ENCODE measurements at places on chromosomes 7 and 10.
A peak's percentile ranks its signal among the peaks of the same experiment; 100 is the strongest.

DNA sequence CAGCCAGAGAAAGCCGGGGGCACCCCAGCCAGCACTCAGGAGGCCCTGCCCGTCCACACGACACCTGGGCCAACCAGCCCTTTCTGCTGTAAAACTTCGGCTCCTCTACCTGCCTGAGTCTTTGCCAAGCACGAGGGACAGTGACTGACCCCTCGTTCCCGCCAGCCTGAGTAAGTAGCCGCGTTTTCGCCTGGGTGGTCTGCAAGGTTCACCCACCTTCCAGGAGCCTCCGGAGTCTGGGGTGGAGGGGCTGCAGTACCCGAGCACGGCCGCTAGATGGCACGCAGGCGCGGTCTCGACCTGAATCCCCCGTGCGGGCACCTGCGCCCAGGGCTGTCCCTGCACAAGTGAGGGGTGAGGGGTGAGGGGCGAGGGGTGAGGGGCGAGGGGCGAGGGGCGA is 192.7 kb downstream of the PTPRN2 start:
- no peak for DNase-seq

- DNase-seq = no peak
Observed at GRCh38 chr7:1387261-1387660, 72.0 kb downstream of the MICALL2 start.

DNA sequence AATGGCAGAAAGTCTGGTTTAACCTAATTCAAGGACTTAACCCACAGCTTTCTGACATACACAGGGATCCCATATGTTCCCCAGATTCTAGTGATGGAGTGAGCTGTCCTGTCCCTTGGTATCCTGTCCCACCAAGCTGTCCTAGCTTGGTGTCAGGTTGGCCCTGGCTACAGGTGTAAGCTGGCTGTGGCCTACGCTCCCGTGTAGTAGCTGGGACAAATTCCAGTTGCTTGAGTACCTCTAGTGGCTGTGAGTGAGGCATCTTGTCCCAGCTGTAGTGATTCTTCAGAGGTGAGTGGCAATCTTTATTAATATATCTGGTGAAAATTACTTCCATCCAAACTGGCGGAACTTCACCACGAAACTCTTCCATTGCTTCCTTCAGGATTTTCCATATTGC is 105.2 kb upstream of the FAM171A1 start:
- no peak for DNase-seq

DNA sequence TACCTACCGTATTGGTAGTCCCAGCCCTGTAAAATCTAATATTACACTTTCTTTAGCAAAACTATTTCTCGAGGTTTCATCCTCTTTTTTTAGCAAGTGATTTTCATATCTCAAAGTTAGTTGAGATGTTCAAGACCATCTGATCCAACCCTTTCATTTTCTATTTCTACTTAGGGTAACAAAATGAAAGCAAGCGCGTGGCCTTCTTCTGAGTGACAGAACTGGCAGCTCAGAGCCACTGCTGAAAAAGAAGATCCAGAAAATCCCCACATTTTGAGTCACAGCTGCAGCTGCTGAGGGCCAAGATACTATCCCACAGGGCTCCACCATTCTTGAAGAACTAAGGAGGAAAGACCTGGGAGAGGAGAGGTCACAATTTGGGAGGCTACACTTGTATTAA is 24.8 kb upstream of the ZNF800 start:
- no peak for DNase-seq

GRCh38 chr10:34169131-34169530 is 646.0 kb downstream of the PARD3 start:
- no peak for DNase-seq

DNA sequence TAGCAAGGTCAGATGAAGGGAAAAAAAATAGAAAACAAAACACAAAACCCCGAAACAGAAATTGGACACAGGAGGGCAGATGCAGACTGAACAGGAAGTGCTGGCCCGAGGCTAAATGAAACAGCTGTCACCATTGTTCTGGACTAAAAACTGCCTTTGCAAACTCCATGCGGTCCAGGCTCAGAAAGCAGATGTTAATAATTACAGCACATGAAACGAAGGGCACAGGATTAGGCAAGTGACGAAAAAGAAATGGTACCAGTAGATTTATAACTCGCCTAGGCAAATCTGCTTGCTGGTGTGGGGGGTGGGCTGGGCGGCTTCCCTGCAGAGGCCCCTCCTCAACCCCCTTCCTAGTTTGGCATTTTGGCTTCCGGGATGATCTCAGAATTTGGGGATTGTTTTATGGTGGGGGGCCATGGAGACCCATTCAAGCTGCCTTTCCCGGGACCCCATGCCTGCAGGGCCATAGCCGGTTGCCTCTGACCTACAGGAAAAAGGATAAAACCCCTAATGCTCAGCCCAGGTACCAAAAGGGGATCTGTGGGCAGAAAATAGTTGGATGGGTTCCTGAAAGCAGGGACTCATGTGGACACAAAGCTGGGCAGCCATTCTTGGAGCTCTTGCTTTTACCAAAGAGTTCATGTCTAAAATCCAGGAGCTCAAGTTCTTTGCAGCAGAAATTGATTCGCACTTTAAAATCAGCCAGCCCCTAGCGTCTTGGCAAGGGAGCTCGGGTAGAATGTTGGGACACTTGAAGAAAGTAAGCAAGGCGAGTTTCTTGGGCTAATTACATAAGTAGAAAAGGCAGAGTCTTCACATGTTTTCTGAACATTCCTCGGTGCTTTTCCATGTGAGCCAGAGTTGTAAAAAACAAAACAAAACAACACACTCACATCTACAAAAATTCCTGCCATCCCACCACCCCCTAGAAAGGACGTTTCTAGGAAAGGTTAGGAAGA is 39.0 kb upstream of the EMX2 start:
- DNase-seq = peak; percentile 63

DNA sequence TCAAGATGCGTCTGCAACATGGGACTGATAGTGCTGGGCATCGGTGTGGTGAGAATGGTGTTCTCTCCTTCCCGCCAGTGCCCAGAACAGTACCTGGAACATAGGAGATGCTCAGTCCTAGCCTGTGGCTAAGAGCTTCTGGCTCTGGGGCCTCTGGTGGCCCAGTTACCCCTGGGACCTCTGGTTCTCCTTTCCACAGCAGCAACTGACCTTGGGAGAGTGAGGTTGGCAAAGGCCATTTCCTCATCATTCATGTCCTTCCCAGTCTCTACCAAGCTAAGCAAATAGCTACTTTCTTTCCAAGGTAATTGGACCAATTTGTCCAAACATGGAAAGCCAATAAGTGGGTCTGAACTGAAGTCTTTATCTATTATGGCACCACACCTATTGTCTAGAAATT is 11.6 kb upstream of the GOLGA7B start:
- no peak for DNase-seq

- DNase-seq = no peak
Observed at GRCh38 chr7:5302577-5302976, 19.8 kb downstream of the SLC29A4 start.

- peak; percentile 24 for DNase-seq
Observed at GRCh38 chr7:105141068-105141467, 127.1 kb downstream of the KMT2E start.

GRCh38 chr7:22949944-22950343 is 64.0 kb downstream of the HYCC1 start:
- DNase-seq = no peak

DNA sequence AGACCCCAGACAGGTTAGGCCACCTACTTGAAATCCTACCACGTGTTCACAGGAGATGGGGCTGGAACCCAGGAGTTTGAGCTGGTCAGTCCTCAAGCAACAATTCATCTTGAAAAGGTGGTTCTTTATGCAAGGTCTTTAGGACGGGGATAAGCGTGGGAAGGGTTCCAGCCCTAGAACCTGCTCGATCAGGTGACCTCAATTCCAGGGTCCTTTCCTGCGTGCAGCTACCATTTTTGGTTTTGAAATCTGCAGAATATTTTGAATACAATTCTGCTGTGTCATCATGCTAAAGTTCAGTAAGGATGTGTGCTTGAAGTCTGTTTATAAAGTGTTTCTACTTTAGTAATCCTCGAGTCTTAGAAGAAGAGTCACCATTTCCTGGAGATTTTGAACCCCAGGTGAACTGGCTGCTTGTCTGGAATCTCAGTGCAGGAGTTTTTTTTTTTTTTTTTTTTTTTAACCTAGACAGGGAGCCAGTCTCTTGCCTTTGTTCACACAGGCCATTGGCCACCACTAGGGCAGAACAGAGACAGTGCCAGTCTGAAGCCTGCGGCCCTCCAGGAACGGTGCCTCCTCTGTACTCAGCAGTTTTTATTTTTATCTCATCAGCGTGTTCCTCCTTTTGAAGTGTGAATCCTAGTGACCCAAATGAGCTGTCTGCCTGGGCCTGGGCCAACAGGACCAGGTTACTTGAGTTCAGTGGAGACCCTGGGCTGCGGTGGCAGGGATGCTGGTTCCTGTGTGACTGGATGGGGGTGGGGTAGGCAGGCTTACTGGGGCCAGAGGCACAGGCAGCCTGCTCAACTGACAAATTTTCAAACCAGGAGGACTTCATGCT is 54.6 kb downstream of the EEPD1 start:
- peak; percentile 16 for DNase-seq

- no peak for DNase-seq
Observed at GRCh38 chr7:860149-860548, 16.2 kb upstream of the GET4 start.

- no peak for DNase-seq
Observed at GRCh38 chr10:121788115-121788514, 139.7 kb downstream of the ATE1 start.

DNA sequence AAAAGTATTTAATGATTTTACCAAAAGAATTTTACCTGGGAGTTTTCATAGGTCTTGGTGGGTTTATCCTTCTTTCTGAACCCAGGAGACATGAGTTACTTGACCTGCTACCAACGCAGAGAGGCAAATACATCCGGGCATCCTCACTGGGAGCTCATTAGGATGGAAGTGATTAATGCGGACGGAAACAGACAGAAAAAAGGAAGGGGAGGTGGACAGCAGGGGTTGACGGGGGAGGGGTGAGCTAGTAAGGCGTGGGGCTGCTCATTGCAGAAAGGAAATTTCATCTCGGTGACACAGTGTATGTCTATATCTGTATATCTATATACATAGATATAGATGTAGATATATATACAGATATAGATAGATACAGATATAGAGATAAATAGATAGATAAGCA is 408.2 kb upstream of the ADARB2 start:
- no peak for DNase-seq

DNA sequence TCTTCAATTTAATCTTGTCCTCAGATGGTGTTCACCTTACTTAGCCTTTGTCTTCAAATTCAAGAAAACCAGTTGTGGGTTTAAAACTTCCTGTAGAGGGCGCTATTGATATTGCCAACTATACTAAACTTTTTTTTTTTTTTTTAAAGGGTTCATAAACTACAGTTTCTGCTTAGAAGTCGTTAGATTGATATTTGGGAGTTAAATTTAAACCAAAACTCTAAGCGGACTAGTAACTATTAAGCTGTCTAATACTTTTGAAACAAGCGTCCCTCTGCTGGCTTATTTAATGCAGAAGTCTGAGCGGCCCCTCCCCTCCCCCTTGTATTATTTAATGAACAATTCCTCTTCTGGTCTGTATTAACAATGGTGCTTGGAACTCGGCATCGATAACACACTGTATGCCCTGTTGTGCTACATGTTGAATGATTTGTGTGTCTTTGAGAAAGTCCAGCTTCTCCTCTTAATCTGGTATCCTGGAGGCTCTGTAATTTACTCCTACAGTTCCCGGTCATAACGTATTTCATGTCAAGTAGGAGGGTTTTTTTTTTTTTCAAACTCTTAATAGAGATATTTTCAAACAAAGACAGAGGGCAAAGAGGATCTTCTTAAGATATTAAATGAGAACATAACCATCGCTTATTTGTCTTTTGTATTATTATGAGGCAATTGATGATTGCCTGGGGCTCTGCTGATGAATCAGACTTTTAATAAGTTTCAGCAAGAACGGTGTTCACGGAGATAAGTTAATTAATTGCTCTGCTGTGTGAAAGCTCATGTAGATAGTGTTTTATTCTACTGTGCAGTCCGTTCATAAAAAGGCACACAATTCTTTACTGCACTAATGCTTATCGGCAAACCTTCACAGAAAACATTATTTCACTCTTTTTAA is 22.6 kb upstream of the CREB5 start:
- DNase-seq = peak; percentile 52

DNA sequence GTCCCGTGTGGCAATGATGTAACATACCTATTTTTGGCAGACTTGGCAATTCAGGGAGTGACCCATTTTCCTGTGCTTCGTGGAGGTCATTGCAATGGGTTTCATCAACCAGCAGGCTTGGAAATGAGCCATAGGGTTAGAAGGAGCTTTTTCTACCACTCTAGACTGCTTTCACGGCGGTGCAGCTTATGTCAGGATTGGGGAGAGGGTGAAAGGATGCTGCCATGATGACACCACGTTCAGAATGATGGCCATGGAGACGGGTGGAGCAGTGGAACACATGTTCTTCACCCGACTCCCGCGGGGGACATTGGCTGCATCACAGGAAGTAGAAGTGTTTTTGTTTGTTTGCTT is 220.2 kb downstream of the EMX2 start:
- no peak for DNase-seq

DNA sequence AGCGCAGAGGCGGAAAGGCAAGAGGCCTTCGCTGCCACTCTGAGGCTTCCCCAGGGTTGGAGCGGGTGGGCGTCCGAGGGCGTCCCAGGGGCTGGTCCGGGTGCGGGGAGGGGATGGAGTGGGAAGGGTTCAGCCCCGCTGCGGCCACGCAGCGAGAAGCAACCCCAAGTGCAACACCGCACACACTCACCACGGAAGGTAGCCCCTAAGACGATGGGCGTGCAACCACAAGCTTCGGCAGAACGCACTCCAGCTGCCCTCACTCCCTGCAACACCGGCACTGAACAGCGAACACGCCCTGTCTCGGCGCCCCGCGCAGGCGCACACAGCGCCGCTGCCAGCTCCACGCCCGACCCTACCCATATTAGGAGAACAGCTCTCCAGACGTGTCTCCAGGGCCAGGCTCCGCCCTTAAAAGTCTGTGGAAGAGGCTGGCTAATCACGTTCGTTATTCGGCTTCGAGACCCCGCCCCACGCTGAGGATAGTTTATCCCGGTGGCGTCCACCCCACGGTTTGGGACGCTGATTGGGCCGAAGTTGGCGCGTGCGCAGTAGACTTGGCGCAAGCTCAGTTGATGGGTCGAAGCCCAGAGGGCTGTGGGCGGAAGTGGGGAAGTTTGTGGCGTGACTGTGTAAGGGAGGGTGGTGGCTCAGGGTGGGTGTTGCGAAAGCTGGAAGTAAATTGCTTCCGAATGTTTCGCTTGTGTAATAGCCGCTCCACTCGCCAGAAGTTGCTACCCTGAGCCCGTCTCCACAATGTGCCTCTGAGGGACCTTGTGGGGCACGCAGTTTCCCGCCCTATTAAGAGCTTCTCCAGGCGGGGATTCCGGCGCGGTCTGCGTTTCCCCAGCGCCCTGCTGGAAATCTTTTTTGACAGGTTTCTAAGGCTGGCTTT is at the start of gene RSU1:
Gene RSU1, minus strand, starts transcription at position 300 of the 895 bp plus-strand sequence. CDS start 343 bp downstream, outside the sequence.
- DNase-seq = peak; percentile 100

DNA sequence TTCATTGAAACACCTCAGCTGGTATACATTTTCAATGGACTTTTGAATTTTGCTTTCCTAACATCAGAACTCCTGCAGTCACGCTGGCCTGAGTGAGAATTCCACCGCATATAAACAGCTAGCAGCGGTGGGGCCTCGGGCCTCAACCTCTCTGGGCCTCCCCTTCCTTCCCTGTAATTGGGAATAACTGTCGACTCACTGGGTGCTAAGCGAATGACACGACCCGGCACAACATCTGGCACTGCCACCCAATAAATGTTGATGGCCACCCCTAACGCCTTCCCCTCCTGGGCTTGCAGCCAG is 670 bp downstream of the RCC1L start:
- DNase-seq = no peak
